ENCODE measurements at places on chromosomes 2 and 18.

DNA sequence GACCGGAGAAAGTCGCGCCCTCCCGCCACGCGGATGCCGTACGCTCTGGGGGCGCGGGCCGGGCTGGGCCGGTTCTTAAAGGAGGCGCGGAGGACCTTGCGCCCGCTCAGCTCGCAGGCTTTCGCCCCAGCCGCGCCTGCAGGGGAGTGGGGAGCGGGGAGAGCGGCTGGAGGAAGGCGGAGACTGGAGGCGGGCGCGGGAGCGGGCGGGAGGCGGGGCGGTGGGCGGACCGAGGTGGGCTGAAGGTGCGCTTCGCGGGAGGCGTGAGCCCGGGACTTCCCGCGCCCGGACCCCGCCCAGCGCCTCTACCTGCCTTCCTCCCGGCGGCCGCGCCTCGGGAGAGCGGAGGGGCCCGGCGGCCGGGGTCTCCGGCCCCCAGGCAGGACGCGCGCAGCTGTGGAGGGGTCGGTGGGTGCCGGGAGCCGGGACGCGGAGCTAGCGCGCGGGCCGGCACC is at the start of gene ADRA2B:
TSS of gene ADRA2B (minus strand) at position 148 of the 455 bp plus-strand sequence. CDS start 422 bp downstream, outside the sequence.
- DNase-seq, result no peak

GRCh38 chr18:33573193-33573592 is 4.8 kb upstream of the ASXL3 start:
- no peak for DNase-seq

- no peak for DNase-seq
These were observed 382.8 kb downstream of the OSR1 start for GRCh38 chr2:18975506-18976167.

GRCh38 chr2:44045061-44045460 is 49.3 kb upstream of the LRPPRC start:
- DNase-seq, result no peak

DNA sequence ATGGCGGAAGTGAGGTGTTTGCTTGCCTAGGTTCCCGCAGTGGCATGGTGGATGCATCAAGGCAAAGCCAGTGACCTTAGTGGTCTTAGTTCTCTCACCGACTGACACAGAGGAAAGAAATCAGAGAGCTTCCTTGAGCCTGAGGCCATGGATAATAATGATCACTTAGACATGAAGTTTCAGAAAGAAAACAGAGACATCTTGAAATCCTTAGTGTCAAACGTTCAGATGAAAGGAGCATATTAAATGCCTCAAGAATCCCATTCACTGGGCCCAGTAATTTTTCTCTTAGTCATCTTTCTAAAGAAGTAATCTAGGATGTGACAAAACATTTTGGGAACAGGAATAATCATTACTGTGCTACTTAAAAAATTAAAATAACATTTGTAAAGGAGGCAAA is 35.2 kb downstream of the COPS8 start:
- no peak for DNase-seq

GRCh38 chr2:232459419-232460035 is 3.6 kb downstream of the ALPI start:
- DNase-seq, result no peak

- DNase-seq, result no peak
These were observed 12.3 kb downstream of the KLF7 start for GRCh38 chr2:207153266-207153975.

DNA sequence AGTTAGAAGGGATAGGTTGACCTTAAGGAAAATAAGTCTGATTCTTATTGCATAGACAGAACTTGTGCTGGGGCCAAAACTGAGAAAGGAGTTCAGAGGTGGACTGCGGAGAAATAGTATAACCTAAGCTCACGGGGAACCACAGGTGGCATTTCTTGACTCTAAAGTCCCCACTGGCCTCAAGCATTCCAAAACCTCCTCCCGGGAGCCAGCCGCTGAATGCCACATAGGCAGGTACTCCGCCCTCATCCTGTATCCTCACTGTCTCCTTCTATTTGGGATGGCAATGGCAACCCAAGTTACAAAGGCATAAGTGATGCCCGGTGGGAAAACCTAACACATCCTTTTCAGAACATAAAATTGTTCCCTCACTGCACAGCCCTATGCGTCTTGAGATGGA is 173.0 kb downstream of the SP3 start:
- DNase-seq, result no peak

DNA sequence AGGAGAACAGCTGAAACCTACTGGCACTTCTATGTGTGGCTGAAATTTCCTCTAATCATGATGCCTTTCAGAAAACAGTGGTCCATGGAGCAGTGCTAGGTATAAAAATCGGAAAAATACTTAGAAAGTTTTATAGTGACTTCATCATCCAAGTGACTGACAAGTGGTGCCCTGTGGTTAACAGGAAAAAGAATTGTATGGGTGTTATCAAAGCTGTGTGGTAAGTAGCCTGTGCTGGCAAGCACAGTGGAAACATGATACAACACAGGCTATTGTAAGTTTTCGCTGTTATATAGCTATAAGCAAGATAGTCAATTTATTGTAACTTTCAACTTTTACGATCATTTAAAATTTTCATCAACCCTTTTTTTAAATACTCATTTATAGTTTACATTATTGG is 1599.7 kb upstream of the ZEB2 start:
- no peak for DNase-seq

DNA sequence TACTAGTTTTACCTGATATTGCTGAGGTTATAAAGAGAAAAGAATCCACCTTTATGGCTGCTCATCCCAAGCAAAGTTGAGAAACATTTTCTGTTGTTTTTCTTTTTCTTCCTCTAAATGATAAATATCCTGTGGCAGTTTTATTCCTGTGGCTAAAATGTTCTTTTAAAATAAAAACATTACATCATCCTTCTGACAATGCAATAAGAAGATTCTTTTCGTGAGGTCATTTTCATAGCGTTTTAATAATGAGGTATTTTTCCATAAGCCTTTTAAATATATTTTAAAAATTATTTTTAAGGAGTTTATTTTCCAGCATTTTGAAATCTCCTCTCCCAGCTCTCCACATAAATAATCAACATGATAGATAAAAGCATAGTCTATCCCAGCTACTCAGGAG is 52.8 kb upstream of the EPB41L3 start:
- no peak for DNase-seq

DNA sequence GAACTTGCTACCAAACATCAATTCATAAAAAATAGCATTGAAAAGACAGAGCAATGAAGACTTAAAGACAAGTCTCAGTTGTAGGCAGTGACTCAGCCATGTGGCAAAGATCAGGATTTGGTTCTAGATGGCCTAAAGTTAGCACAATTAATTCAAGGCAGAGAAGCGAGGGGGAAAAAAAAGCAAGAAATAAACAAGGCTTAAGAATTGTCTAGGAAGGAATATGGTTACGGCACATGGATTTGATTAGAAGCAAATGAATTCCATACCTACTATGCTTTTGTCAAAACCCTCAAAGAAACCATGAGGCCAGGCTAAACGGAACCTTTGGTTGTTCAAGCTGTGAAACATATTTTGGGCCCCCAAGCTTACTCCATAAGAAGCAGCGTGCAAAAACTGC is 362.2 kb upstream of the KCNH7 start:
- DNase-seq, result no peak

GRCh38 chr2:65386344-65386743 is 46.1 kb downstream of the SPRED2 start:
- DNase-seq, result no peak

GRCh38 chr18:12409469-12409868 is 1.7 kb downstream of the PRELID3A start:
- DNase-seq, result peak; percentile 19

GRCh38 chr2:32452338-32453064 is 95.7 kb downstream of the BIRC6 start:
- no peak for DNase-seq

All from RCC 7860 (cell line).